Activated CD8-positive, alpha-beta memory T cell treated with anti-CD3 and anti-CD28 coated beads, Interleukin-2, amount 10 ng/mL, durations not matched to agents 7 days and 5 days (primary cell): ENCODE measurements at places on chromosomes 2 and 18. TPM values are rescaled to one million over a fixed set of nuclear protein-coding genes. Genes with fewer than 3 reads are reported as not detected.

DNA sequence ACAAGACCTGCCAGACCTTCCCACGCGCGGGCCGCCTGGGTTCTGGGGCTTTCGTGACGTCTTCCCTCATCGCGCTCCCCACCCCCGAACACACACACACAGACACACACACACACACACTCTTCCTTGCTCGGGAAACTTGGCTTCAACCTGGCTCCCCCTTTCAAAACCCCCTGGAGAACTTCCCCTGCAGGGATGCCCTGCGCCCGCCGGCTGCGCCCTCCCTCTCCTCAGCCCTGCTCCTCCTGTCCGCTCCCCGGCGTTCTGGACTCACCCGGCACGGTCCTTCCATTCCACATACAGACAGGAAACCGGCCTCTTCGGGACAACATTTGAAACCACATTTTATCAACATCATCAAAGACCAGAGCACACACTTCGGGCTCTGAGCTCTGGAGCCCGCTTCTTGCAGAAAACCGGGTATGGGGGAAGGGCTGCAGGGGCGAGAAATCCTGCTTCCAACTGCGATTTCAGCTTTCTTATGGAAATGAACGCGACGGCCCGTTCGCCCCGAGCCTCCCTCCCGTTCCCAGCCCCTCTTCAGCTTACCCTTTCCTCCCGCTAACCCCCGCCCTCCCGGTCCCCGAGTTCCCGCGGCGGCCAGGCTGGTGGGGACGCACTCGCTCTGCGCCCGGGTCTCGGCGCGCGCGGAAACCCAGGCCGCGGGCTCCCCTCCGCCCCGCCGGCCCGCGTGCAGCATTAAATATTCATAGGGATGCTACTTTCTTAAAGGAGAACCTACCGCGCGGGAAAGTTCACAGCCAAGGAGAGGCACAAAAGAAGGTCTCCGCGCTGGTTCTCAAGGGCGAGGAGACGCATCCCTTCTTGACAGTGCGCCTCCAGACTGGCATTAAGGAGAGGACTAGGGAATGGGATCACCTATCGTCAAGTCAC is 18.3 kb downstream of the POU3F3 start:
- no peak for DNase-seq

DNA sequence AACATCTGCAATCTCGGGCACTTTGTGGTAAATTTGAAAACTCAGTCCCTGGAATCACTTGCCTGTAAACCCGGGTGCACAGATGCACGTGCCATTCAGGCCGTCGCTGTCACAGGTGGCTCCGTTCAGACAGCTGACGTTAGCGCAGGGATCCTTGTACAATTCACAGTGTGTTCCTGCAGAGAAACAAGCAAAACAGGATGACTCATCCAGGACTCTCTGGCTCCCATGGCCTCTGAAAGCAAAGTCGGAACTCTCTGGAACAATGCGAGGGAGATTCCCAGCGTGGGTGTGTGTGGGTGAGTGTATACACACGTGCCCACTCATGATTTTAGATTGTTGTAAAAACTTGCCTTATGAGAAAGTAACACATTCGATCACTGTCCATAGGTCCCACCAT is 136.1 kb upstream of the PID1 start:
- no peak for DNase-seq

CIB4 gene
- total RNA-seq, result not detected

REEP1 gene
- 0.16 TPM for total RNA-seq

TCF7L1 gene
- total RNA-seq, result not detected
